Right atrium auricular region (tissue), 2 donors: ENCODE measurements at places on chromosomes 1 and 21. TPM values are rescaled to one million over a fixed set of nuclear protein-coding genes. Genes with fewer than 3 reads are reported as not detected.

DNA sequence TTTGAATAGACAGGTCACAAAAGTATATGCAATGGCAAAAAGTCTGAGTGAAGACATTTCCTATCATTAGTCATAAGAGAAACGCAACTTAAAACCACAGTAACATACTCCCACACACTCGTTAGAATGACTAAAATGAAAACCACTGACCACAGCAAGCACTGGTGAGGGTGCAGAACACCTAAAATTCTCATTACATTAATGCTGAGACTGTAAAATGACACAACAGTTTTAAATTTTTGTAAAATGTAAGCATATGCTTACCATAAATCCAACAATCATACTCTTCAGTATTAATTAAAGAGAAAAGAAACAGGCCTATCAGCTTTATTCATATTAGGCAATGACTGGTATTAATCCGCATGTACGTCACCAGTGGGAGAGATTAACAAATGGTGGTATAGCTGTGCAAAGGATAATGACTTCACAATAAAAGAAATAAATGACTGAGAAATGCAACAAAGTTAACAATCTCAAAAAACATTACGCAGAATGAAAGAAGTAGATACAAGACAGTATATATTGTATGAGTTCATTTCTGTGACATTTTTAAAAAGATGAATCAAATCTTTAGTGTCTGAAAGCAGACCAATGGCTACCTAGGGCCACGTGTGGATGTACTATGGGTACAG is 253.5 kb downstream of the AKT3 start:
- no peak overlapping the region for H3K27ac ChIP-seq
- no peak for DNase-seq
- H3K4me3 ChIP-seq = no peak overlapping the region
- no peaks in the 10 kb centered on the region for H3K36me3 ChIP-seq

DNA sequence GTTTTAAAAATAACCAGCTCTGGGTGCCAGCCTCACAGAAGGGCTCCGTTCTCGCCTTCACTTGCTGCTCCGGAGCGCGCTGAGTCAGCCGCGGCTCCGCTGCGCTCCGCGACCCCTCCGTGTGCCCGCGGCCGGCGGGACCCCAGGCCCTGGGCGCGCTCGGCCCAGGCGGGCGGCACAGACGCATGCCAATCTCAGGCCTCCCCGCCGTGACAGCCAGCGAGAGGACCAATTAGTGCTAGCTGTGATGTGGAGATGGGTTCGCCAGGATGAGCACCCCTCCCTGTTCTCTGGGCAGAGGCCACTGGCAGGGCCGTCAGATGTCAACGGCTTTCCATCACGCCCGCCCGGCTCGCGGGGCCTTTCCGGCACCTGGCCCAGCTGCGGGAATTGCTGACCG is 293.8 kb downstream of the SPATA17 start:
- no peaks in the 10 kb centered on the region for H3K27me3 ChIP-seq
- peak overlapping the region; percentile 36 for H3K4me3 ChIP-seq
- no peaks in the 10 kb centered on the region for H3K36me3 ChIP-seq
- no peaks in the 10 kb centered on the region for H3K4me1 ChIP-seq

UBIAD1 gene
- total RNA-seq = 13.9 TPM

DNA sequence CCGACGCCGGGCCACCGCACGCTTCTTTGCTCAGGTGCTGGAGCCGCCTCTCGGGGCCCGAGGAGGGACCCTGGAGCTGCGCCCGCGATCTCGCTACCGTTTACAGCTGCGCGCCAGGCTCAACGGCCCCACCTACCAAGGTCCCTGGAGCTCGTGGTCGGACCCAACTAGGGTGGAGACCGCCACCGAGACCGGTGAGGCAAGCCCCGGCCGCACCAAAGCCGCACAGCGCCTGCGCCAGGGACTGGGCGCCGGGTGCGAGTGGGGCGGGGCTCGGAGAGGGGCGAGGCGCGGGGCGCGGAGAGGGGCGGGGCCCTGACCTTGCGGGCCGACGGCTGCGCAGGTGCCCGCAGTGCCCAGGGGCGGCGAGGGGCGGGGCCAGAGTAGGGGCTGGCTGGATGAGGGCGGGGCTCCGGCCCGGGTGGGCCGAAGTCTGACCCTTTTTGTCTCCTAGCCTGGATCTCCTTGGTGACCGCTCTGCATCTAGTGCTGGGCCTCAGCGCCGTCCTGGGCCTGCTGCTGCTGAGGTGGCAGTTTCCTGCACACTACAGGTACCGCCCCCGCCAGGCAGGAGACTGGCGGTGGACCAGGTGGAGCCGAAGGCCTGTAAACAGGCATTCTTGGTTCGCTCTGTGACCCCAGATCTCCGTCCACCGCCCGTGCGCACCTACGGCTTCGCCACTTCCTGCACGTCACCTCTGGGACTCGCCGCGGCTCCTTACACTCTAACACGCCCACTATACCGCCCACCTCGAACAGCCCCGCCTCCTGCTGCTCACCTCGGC is 9.8 kb upstream of the CDC20 start:
- DNase-seq = peak; percentile 78
- no peaks in the 10 kb centered on the region for H3K4me1 ChIP-seq
- H3K27me3 ChIP-seq = no peaks in the 10 kb centered on the region
- H3K27ac ChIP-seq = peak overlapping the region; percentile 87

OR2L2 gene
- not detected for total RNA-seq

GRCh38 chr1:200929530-200930278 is 35.0 kb downstream of the INAVA start:
- no peak overlapping the region for H3K4me3 ChIP-seq
- H3K36me3 ChIP-seq = no peaks in the 10 kb centered on the region
- no peak for DNase-seq
- H3K27ac ChIP-seq = no peak overlapping the region
- H3K27me3 ChIP-seq = no peaks in the 10 kb centered on the region

DNA sequence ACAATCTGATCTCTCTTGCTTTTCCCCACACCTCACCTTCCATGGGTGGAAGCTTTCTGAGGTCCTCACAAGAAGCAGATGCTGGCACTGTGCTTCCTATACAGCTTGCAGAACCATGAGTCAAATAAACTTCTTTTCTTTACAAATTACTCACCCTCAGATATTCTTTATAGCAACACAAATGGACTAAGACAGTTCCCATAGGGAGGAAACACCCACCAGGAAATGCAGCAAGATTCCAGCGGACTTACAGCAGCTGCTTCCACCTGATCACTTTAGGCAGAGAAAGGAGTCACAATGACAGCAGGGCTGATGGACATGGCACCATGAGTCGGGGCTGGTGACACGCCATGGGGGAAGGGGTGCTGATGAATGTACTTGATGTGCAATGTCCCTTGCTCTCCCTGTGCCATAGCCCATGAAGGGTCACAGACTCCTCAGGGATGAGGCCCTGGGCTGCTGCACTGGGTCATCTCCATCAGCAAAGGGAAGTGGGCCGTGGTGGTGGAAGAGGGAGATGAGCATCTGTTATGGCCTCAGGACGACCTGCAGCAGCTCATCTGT is 53.9 kb downstream of the PRSS38 start:
- no peaks in the 10 kb centered on the region for H3K36me3 ChIP-seq
- no peak for DNase-seq
- no peak overlapping the region for H3K27ac ChIP-seq

DNA sequence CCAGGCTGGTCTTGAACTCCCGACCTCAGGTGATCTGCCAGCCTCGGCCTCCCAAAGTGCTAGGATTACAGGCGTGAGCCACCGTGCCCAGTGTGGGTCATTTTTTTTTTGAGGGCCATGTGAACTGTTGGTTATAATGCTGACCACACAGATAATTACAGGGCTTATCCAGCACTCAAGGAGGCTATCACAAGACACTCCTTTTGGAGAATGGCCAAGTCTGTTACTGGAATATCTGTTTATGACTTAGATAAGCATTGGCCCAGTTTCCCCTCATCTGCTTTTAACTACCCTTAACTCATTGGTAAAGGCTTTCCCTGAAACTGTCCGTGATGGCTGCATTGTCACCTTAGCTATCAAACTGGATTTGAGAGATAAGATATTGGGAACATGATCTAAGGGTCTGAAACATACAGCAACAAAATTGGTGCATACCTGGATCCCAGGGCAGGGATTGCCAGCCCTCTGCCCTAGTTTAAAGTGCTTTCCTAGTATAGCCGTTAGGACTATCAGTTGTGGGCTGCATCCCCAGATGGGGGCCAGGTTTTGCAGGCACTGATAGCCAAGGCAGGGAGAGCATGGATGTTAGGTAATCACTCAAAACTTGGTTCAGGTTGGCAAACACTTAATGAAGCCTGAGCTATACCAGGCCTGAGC is 15.6 kb downstream of the SZT2 start:
- H3K36me3 ChIP-seq = peaks cover 51% of the 10 kb centered on the region
- DNase-seq = no peak
- H3K4me1 ChIP-seq = no peaks in the 10 kb centered on the region
- H3K4me3 ChIP-seq = no peak overlapping the region

DNA sequence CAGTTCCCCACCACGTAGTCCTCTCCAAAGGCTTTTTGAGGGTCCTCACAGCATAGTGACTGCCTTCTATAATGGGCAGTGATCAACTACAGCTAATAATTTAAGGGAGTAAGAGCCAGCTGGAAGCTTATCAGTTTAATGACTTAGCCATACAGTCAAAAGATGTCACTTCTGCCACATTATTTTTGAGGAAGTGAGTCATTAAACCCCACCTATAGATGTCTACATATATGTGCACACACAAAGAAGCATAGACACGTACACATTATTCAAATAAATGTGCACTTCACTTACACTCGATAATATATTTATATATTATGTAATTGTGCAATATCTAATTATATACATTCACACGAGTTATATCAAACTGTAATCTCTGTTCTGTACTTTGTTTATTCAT is 1704.7 kb downstream of the KCNT2 start:
- DNase-seq = no peak
- H3K27me3 ChIP-seq = no peaks in the 10 kb centered on the region
- H3K27ac ChIP-seq = no peak overlapping the region
- no peaks in the 10 kb centered on the region for H3K4me1 ChIP-seq
- H3K4me3 ChIP-seq = no peak overlapping the region
- H3K36me3 ChIP-seq = no peaks in the 10 kb centered on the region

- no peaks in the 10 kb centered on the region for H3K36me3 ChIP-seq
- no peaks in the 10 kb centered on the region for H3K27me3 ChIP-seq
- no peaks in the 10 kb centered on the region for H3K4me1 ChIP-seq
Measured at GRCh38 chr1:51553911-51554310, 34.8 kb upstream of the EPS15 start.

TRIM17 gene
- total RNA-seq = not detected

DNA sequence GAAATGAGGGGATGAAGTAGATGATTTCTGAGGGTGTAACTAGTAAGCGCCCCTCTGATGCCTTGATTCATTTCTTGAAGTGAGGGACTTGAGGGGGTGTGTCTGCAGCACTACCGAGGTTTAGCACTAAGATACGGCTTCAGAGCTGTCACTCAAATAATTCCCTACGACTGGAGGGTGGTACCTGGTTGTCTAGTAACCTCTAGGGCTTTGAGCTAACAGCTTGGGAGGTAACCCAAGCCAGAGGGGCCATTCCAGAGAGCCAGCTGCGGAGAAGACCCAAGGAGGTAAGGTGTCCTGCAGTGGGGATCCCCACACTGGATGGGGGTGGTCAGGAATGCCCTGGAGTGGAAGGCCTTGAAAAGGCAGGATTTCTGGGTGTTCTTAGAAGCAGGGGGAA is at the start of gene TTC24:
Gene TTC24, plus strand, starts transcription at position 252 of the 400 bp plus-strand sequence. CDS start 1,642 bp downstream, outside the sequence.
- H3K27ac ChIP-seq = no peak within 1 kb of the TSS
- no peaks in the 10 kb centered on the region for H3K36me3 ChIP-seq
- H3K27me3 ChIP-seq = no peaks in the 10 kb centered on the region
- H3K4me1 ChIP-seq = peaks cover 6% of the 10 kb centered on the region

CLEC20A gene
- total RNA-seq = 0.48 TPM

DNA sequence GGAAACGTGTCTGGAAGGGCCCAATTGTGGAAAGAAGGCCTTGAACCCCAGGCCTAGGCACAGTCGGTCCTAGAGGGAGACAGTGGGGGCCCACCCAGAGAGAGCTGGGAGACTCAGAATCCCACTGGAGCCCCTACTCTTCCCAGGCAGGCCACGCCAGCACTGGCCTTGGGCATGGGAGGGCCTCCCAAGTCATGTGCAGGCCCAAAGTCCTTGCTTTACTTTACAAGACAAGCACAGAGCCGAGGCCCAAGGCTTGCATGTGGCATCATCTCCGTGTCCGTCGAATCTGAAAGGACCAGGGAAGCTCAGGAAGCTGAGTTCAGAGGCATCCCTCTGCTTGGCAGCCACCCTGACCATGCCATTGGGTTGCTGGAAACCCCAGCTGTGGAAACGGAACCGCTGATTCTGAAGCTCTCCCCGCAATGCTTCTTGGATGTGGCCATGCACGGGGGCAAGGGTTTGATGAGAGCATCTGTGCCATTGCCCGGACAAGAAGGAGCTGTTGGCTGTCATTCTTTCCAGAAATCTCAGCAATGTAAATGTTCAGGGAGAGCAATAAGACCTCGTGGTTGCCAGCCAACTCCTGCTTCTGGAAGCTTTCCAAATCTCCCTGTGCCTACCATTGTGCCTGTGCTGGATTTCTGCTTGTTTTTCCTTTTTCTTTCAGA is 32.8 kb downstream of the ABCG1 start:
- H3K4me3 ChIP-seq = no peak overlapping the region
- DNase-seq = no peak
- no peaks in the 10 kb centered on the region for H3K4me1 ChIP-seq

GRCh38 chr1:166975361-166976129 is at the start of gene ILDR2:
TSS of gene ILDR2 (minus strand) at chr1:166975540. CDS start at chr1:166975268, 272 bp downstream.
- H3K27me3 ChIP-seq = no peaks in the 10 kb centered on the region
- H3K27ac ChIP-seq = peak within 1 kb of the TSS; percentile 76
- H3K36me3 ChIP-seq = no peaks in the 10 kb centered on the region
- peak within 1 kb of the TSS; percentile 67 for H3K4me3 ChIP-seq
- H3K4me1 ChIP-seq = peaks cover 15% of the 10 kb centered on the region

SYTL1 gene
- total RNA-seq = 1.8 TPM

DNA sequence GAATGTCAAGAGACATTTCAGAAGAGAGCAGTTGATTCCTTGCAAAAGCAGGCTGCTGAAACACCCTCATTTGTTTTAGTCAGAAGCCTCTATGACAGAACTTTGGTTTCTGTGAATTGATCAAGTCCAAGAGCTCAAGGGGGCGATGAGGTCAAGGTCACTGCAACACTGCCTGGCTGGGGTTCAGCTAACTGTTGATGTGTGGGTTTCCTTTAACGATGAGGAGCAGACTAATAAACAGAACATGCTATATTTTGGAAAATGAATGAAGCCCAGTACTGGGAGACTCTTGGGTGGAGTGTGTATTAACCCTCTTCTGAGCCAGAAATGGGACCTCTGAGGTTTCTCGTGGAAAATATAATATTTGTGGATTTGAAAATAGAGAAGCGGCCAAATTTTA is 109.3 kb downstream of the ZC3H11B start:
- no peak overlapping the region for H3K4me3 ChIP-seq
- no peaks in the 10 kb centered on the region for H3K36me3 ChIP-seq
- H3K27me3 ChIP-seq = no peaks in the 10 kb centered on the region
- DNase-seq = no peak
- H3K4me1 ChIP-seq = no peaks in the 10 kb centered on the region
- no peak overlapping the region for H3K27ac ChIP-seq
